ENCODE measurements at places on chromosomes 6 and 20.

DNA sequence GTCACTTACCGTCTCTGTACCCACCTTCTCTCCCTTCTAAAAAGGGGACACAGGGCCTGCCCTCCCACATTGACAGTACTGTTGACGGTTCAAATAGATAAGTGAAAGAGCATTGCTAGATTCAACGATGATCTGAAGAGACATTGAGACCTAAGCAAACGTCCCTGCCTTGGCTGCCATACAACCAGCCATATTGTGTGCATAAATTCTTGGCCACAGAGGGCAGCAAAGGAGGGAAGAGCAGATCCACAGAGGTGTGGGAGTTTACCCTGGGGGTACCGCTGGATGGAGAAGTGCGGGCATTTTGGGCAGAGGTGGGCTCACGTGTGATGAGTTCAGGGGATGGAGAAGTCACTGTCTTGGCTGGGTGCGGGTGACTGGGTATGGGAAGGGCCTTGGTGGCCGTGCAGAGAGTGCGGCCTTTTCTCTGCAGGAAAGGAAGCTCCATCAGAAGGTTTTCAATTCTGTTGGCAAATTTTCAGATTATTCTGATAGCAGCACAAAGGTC is 85.6 kb downstream of the POPDC3 start:
- no peak for DNase-seq

DNA sequence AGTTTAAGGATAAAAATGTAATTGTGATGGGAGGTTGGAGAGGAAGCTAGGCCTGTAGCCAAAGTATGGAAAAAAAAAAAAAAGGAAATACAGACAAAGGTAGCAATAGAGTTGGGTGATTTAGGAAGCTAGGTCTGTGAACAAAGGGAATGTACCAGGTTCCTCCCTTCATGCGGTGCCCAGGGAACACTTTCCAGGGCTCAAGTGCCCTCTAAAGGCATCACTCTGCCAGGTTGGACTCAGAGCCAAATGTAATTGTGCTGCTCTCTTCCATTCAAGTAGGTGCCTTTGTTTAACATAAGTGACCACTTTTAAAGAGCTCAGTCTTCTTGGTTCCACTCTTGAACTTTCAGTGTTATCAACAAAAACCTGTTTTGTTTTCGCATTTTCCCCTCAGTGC is 159.7 kb upstream of the AHI1 start:
- DNase-seq = no peak

GRCh38 chr20:24892931-24893330 is 56.1 kb upstream of the CST7 start:
- no peak for DNase-seq

GRCh38 chr20:46021361-46022359 is 7.4 kb upstream of the SLC12A5 start:
- DNase-seq = no peak

GRCh38 chr6:110878751-110879522 is 4.4 kb downstream of the AMD1 start:
- DNase-seq = no peak

- DNase-seq = no peak
Observed at GRCh38 chr6:150267686-150268561, 100.9 kb upstream of the IYD start.

GRCh38 chr6:30074331-30075093 is 1.1 kb downstream of the RNF39 start:
- no peak for DNase-seq

- DNase-seq = no peak
Observed at GRCh38 chr6:161414707-161415106, 140.8 kb upstream of the AGPAT4 start.

- no peak for DNase-seq
Observed at GRCh38 chr6:1949538-1949937, 295.9 kb downstream of the GMDS start.

- no peak for DNase-seq
Observed at GRCh38 chr20:3203315-3204123, 963 bp downstream of the DDRGK1 start.

DNA sequence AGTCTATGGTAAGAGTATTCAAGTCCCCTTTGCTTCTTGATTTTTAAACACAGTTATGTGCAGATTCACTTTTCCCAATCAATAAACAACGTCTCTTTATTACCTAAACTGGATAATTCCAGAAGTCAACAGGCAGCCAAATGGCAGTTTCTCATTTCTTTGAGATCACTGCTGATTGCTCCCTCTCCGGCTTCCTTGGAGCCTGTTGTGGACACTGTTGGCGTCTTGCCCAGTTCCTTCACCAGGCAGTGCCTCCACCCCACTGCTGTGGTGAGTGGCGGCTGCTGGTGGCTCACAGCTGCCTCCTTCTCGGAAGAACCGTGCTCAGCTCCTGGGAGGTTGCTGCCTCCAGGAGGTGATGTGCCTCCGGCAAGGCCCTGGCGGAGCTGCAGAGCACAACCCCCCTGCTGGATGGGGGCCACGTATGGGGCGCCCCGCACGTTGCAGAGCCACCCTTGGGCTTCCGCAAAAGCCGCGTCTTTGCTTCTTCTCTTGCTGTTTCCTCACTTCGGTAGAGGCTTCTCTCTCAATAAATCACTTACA is 105.1 kb upstream of the CNKSR3 start:
- peak; percentile 80 for DNase-seq

DNA sequence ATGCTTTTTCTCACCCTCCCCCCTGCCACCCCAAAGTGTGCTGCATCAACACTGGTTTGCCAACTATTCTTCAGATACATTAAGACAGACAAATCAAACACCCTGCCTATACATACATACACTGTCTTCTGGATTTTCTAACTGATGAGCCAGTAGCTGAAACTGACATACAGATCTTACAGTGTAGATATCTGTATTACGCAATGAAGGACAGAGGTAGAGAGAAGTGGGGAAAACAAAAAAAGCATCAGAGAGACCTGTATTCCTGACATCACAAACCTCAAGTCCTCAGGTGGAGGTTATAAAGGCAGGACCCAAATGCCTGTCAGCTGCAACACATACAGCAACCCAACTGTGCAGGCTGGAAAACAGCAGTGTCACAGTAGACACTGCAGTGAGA is 535.4 kb downstream of the HACE1 start:
- DNase-seq = no peak

GRCh38 chr20:49405062-49405683 is 77.3 kb downstream of the KCNB1 start:
- no peak for DNase-seq

DNA sequence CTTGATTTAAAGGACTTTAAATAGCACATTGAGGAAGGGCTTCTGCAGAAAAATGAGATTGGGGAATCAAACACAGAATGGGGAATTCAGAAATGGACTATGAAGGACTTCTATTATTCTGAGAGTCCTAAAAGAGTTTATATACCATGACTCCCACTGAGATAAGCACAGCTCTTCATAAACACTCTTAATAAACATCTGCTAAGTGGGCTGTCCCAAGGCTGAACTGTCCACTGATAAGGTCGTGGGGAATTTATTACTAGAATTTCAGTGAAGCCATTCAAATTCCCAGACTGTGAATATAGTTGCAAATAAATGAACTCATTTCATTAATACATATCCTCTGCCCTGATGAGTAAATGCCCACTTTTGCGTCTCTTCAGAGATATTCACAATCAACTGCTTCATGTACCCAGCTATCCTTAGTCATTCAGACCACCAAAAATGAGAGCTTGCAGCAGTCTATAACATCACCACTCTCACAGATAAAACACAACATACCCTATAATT is 468.2 kb upstream of the RUNX2 start:
- DNase-seq = no peak

- peak; percentile 23 for DNase-seq
Observed at GRCh38 chr20:11585752-11586352, 331.8 kb upstream of the BTBD3 start.

GRCh38 chr6:44229376-44230033 is 6.1 kb downstream of the SLC29A1 start:
- no peak for DNase-seq

- no peak for DNase-seq
Observed at GRCh38 chr6:11566609-11567008, 29.1 kb downstream of the TMEM170B start.

DNA sequence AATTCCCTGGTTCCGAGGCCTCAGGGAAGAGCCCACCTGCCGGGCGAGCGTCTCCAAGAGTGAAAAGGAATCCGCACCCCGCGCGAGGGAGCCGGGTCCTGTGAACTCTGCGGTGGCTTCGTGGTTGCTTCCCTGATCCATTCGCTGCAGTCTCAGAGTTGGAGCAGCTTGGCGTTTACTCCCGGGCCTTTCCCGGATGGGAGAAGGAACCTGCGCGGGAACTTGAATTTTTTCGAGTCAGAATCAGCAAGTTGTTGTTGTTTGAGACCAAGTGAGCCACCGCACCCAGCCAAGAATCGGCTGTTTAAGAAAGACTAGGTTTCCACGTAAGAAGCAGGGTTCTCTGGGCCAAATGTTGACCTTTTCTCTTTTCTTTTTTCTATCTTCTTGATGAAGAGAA is 12.9 kb downstream of the PRSS16 start:
- no peak for DNase-seq

- DNase-seq = no peak
Observed at GRCh38 chr20:51735728-51736600, 32.2 kb downstream of the ATP9A start.

GRCh38 chr6:165876588-165876987 is 213.5 kb upstream of the PDE10A start:
- no peak for DNase-seq

GRCh38 chr6:30990422-30991086 is 7.0 kb downstream of the MUC21 start:
- DNase-seq = no peak

- no peak for DNase-seq
Observed at GRCh38 chr6:162973980-162974379, 246.2 kb downstream of the PACRG start.

- DNase-seq = no peak
Observed at GRCh38 chr6:106731144-106731842, 101.9 kb downstream of the QRSL1 start.

DNA sequence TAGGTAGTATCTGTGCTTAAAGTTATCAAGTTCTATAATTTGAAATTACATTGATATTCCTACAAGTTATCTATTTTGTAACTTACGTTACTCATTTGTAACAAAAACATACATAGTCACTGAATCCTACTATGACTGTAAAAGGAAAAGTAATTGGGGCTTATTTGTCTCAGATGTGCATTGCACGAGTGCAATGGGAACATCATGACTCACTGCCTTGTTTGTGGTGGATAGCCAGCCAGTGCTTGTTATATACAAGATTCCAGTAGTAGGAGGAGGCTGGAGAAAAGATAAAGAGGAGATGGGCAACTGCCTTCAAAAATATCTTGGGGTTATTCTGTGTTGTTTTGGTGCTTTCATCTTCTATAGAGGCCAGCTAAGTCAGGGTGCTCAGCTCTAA is 164.1 kb downstream of the RNF144B start:
- no peak for DNase-seq

- no peak for DNase-seq
Observed at GRCh38 chr6:64411226-64411625, 775.6 kb downstream of the PHF3 start.

- no peak for DNase-seq
Observed at GRCh38 chr6:21390532-21391213, 202.9 kb upstream of the SOX4 start.

DNA sequence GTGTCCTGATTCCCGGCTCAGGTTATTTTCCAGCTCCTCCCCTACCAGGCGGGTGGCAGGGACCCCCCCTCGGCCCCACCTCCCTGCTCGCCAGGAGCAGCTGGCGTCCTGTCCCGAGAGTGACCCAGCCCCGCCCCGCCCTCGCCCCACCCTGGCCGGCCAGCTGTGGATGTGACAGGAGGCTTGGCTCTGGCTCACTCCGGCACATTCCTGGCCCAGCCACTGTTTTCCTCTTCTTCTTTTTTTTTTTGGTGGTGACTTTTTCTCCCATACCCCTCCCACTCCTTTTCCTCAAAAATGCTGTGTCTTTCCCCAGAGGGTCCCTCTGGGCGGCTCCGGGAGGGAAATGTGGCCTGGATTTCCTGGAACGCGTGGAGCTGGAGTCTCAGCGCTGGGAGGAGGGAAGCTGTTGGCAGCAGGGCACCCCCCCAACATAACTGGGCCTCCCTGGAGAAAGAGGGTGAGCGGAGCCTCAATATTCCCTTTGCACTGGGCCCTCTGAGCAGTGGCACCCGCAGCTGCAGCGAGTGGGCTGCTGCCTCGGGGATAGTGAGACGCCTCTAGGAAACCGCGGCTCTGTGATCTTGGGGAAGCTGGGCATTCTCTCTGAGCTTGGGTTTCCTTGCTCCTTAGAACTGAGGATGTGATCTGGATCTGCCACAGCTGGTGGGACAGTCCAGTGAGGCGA is 28.3 kb upstream of the CSNK2A1 start:
- no peak for DNase-seq

- DNase-seq = peak; percentile 93
Observed at GRCh38 chr6:27814665-27815424, 97.4 kb downstream of the OR2B2 start.

- no peak for DNase-seq
Observed at GRCh38 chr6:54135665-54136369, 24.6 kb downstream of the MLIP start.

GRCh38 chr20:63628246-63628975 is 1.5 kb upstream of the GMEB2 start:
- peak; percentile 75 for DNase-seq

GRCh38 chr20:48025661-48026060 is 240.4 kb upstream of the SULF2 start:
- no peak for DNase-seq

DNA sequence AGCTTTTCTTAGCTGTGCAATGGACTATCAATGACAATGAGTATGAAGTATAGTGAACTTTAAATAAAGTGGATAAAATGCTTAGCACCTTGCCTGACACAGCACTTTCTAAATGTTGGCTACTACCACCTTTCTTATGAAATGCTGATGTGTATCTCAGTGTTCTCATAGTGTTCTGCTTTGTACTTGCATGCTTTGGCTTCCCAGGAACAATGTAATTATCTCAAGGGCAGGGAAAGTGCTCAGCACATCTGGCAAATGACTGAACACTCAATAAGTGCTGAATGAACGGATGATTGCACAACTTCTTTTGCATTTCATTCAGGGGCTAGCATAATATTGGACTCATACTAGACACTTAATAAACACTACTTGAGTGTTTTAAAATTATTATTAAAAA is 28.2 kb upstream of the NOX3 start:
- DNase-seq = no peak

DNA sequence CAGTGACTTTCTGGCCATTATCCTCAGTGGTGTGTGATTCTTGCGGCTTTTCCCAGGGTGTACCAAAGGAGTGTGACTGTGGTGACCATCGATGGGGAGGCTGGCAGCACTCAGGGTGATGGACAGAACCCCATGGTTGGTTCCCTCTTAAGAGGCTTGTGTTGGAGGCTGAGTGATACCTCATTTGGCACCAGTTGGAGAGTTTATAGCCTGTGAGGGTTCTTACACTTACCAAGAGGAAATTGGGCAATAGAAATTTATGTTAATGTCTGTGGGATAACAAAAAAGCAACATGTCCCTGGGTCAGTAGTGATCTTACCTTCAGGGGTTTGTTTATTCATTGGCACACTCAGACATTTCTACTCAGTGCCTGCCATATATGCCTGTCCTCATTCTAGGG is 37.2 kb downstream of the DAAM2 start:
- no peak for DNase-seq

DNA sequence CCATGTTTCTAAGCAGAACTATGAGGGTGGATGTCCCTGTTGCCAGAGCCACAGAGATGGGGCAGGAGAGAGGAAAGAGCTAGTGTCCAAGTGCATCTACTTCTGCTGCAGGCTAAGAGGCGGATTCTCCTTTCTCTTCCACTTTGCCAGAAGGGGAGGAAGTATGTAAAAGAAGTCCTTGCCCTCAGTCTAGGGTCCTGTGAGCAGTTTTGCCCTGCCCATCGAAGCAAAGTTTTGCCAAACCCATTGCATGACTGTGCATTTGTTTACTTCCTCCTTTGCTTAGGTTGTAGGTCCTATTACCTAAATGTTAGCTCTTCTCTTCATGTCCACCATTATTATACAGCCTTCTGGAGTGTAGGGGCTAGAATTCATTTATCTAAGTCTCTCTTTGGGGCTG is 106.2 kb upstream of the ARMC2 start:
- DNase-seq = no peak

Data from HCT116 (cell line).